ENCODE measurements at places on chromosomes 7 and 10.

DNA sequence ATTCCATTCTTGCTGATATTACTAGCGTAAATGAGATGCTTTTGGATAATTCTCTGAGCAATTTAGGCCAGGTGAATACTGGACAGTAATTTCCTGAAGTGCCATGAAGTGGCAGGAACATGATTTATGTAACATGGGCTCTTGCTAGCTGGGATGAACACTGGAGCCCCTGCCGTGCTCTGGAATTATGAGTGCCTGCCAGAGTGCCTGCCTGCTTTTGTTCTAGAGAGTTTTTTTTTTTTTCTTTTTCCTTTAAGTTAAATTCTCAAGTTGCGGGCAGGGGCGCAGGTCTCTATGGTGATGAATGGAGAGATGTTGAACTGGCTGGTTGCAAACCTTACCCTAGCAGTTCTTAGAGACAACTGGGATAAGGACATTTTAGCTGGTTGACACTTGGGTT, 165.9 kb downstream of the AUTS2 start:
- no peak for DNase-seq

- DNase-seq: no peak
Observed at GRCh38 chr7:134502463-134503371, 24.6 kb upstream of the AKR1B10 start.

DNA sequence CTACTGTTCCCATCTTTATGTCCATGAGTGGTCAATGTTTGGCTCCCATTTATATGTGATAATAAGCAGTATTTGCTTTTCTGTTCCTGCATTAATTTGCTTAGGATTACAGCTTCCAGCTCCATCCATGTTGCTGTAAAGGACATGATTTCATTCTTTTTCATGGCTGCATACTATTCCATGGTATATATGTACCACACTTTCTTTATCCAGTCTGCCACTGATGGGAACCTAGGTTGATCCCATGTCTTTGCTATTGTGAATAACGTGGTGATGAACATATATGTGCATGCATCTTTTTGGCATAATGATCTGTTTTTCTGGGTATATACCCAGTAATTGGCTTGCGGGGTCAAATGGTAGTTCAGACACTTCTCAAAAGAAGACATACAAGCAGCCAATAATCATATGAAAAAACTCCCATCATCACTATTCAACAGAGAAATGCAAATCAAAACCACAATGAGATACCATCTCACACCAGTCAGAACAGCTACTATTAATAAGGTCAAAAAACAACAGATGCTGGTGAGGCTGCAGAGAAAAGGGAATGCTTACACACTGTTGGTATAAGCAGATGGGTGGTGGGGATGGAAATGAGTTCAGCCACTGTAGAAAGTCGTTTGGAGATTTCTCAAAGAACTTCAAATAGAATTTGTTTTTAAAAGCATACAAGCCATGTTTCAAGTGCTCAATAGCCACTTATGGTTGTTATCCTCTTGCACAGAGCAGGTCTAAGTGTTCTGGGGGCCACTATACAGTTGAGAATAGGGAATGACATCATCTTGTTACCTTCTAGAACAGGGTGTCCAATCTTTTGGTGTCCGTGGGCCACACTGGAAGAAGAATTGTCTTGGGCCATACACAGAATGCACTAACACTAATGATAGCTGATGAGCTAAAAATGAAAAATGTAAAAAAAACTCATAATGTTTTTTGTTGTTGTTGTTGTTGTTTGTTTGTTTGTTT, 23.2 kb upstream of the SDK1 start:
- no peak for DNase-seq

- DNase-seq: no peak
Observed at GRCh38 chr7:6520163-6520981, 30.9 kb downstream of the GRID2IP start.

GRCh38 chr7:88458946-88459345, 152.3 kb upstream of the STEAP4 start:
- DNase-seq: no peak

DNA sequence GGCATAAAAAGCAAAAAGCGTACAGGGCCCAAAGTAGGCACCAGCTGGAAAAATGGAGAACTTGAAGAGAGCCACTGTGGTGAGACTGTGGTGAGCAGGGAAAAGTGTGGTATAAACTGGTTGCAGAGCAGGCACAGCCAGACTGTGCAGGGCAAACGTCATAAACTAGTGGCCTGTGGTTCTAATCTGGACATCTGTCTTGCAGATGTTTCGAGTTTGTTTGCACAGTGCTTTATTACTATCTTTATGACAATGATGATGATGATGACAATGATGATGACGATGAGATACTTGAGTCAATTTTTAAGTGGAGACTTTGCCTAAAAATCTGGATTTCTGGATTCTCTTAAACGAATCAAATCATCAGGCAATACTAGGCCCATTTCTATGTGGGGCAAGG, 45.7 kb downstream of the SEMA3C start:
- DNase-seq: no peak

DNA sequence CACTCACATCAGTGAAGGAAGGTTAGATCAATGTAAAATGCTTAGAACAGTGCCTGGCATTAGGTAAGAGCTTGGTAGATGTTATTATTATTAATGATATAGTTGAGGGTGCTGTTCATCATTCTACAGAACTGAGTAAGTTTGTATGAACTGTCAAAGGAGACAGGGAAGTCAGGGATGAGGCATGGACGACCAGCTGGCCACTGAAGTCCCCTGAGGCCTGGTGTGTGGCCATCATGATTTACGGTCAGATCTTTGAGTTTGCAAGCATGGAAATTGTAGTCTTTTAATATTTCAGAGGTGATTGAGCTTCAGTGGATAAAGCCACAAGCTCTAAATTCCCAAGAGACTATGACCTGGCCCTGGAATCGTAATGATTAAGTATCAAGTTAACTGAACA, 6.9 kb downstream of the ARMC3 start:
- no peak for DNase-seq

DNA sequence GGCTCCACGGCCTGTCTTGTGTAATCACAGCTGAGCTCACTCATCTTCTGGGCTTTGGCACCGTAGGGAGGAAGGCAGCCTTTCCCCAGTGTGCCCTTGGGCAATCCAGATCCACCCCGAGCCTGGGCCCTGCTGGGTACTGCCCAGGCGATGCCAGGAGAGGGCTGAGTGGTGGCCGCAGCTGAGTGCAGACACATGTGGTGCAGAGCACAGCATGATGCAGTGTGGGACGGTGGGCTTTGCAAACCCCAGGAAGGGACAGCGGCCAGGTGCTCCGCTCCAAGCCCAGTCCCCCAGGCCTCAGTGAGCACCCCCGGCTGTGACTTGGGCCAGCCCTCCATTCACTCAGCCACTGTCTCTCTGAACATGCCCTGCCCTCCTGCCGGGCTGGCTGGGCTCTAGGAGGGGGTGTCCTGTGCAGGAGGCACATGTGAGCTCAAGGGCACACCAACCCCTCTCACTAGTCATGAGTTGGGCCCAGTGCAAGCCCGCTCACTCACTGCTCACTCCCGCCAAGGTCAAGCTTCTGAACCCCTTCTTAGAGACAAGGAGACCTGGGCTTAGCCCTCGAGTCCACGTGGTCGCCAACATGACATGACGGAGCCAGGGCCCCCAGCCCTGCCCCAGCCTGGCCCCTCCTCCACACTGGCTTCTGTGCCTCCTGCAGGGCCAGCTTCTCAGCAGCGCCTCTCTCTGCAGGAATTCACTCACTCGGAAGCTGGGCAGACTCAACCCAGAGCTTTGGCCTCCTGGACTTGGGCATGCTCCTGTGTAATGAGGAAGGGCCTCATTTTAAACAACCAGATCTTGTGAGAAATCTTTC, 77.5 kb upstream of the INSIG1 start:
- DNase-seq: no peak

DNA sequence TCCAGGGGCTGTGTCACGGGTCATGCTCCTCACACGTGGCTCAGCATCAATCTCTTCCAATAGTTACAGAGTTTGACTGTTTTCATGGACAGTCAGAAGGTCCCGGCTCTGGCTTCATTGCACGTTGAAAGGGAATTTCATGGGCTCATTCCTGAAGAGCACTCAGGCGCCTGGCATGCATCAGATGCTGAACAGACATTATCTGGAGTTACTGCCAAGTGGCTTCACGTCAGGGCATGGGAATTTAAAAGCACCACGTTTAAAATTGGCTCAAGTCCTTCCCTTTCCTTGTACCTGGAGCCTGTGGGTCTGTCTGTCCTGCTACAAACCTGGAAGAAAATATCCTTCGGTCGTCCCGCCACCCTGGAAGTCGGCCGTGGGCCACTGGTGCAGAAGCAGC, 50.4 kb downstream of the CFAP46 start:
- no peak for DNase-seq

DNA sequence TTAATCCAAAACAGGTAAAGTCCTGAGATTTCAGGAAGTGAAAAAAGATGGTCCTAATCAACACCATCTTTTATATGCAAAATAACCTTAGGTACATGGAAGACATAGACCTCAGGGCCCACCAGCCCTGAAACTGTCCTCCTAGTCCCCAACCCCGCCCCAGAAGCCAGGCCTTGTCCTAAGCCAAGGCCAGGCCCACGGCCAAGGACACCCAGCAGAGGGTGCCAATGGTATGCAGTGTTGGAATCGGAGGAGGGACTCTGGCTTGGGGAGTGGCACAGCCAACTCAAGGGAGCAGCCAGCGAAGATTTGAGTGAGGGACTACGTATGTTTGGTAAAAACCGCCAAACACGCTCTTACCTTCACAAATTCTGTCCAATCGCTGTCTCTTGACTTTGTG, 96.7 kb downstream of the ZRANB1 start:
- no peak for DNase-seq

DNA sequence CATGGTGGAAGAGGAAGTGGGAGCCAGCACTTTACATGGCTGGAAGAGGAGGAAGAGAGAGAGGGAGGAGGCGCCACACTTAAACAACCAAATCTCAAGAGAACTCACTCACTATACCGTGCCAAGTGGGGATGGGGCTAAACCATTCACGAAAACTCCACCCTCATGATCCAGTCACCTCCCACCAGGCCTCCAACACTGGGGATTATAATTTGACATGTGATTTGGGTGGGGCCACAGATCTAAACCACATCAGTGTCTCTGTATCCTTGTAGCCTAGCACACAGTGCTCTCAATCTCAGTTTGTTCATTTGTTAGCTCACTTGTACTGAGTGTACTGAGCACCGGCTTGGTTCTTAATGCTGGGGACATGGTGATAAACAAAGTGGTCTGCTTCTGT, 228.3 kb downstream of the BUB3 start:
- no peak for DNase-seq

DNA sequence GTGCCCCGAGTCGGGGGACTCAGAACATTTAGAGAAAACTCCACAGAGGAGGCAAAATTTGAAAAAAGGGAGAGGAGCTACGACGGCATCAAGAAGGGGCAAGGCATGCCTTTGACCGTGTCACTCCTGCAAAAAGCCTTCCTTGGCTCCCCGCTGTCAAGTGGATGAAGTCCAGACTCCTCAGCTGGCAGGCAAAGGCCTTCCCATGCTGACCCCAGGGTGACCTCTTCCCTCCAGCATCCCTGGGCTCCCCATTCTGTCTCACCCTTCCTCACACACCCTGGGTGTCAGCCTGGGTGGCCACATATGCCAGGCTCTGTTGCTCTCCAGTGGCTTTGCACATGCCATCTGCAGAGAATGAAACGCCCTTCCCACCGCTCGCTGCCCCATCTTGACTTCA, 88.4 kb upstream of the ZMIZ1 start:
- no peak for DNase-seq

- DNase-seq: no peak
Observed at GRCh38 chr7:35342786-35343185, 88.9 kb upstream of the TBX20 start.

GRCh38 chr7:36650766-36651312, 73.5 kb downstream of the AOAH start:
- DNase-seq: no peak

DNA sequence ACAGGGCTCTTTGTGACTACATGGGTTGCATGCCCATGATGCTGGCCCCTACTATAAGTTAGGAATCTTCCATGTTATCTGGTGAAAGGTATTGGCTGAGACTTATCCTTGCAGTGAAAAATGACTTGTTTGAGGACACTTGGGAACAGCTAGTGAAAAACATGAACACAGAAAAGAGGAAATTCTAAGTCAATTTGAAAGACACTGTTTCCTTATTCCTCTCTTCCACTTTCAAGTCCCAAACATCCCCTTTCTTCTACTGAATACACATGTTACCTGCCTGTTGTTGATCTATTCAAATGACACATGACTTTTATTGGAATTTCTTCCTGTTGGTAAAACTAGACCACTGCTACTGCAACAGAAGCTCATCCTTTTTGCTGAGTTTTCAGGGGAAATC, 29.5 kb upstream of the PRKCQ start:
- DNase-seq: no peak

DNA sequence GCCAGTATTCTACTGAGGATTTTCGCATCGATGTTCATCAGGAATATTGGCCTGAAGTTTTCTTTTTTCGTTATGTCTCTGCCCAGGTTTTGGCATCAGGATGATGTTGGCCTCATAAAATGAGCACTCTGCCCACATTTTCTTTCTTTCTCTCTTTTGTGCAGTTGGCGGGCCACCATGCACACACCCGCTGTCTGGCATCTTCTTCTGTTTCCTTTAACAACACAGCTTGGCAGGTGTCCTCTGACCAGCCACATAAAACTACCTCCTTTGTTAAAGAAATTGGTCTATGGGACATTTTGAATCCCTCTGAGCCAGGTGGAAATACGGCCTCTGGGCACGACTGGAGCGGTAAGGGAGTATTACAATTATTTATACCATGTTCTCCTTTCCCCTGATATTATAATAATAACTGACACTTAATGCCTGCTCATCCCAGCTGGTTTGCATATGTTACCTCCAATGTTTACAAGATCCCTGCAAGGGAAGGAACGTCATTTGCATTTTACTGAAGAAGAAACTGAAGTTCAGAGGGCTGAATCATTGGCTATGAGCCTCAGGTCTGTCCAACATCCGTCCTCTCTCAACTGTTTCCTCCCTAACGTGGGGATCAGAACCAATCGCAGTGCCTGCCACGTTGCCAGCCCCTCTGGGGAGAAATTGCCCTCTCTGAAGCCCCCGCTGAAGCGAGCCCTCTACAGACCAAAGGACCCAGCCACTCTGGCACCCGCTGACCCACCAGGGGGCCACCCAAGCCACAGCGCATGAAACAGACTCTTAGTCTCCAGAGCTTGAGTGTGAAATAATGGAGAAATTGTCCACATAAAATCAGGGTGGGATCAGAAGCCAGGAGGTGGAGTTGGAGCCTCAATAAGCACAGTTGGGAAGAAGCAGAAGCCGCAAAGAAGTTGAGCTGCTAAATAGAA, 125.0 kb upstream of the FOXK1 start:
- DNase-seq: no peak

- no peak for DNase-seq
Observed at GRCh38 chr7:2049782-2050510, 182.8 kb downstream of the MAD1L1 start.

Data from cortex of kidney (tissue), 1 donor.